ENCODE measurements at places on chromosomes 5 and 9.

DNA sequence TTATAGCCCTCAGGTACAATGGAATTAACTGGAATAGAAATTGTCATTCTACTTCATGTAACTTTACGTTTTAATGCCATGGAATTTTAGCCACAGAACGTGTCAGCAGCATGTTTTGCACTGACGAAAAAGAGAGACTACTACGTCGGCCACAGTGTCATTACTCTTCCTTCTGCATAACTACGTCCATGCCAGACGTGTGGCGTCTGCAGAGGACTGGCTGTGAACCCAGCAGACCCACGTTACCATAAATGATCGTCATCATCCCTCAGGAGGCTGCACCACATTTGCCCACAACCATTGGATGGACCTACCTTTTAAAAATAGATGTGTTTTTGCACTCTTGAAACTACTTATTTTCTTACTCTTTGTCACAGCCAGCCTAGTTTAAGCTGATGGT is 63.8 kb upstream of the ATG10 start:
- no peak for DNase-seq

DNA sequence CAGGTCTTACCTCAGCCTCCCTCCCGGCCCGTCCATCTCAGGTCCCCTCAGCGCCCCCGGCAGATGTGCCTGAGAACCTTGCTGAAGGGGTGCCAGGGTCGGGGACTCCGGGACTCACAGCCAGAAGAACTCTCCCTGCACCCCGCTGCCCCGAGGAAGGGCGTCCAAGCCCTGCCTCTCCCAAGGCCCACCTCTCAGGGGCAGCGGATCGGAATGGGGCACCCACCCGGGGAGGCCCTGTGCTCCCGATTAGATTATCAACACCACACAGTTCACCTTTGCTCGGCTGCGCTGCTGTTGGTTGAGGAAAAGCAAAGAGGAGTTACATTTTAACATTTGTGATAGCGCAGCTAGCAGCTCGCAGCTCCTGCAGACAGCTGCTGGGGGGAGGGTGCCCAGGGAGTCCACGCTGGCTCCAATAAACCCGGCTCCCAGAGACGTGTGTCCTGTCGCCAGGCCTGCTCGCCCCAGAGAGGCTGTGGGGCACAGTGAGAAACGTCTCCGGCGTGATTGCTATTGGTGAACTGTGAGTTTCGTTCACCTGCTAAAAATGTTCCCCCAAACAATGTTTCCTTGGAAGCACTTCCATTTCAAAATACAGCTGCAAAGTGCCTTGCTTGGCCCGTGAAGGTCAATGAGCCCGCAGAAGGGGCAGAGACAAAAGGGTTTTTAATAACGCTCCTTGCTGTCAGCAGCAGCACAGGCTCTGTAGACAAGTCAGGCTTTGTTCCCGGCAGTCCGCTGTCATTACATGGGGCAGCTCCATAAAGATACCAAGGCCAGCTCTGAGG is 18.6 kb upstream of the SLC6A19 start:
- no peak for DNase-seq

DNA sequence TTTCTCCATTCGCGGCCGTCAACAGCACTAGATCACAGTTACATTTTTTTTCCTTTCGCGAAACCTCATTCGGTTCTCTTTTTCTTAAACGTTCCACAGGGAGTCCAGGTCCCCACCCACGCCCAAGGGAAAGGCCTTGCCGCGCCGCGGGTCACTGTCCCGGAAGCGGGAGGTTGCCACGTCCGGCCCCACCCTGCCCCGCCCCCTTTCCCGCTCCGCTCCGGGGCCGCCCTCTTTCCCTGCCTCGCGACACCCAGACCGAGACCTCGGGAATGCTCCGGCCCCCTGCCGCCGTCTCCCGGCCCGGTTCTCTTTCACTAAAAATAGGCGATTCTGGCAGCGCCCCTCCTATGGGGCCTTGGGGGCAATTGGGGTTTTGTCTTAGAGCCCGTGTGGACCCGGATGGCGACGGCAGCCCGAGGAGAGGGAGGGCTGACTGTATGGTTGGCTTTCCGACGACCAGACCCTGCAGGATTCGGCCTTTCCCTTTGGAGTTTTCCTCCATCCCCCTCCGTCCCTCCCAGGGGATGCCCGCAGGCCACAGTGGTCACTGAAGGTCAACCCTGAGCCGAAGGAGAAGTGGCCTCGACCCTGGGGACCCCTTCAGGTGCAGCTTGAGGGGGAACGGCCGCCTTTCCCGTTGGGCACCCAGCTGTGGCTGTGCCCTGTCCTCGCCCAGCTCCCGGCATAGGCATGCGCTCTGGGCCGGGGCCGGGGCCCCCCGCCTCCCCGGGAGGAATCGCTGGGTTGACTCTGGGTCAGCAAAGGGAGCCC is 2.8 kb upstream of the RACK1 start:
- DNase-seq: peak; percentile 67

GRCh38 chr5:472656-473550 is 29.9 kb downstream of the EXOC3 start:
- DNase-seq: peak; percentile 52

DNA sequence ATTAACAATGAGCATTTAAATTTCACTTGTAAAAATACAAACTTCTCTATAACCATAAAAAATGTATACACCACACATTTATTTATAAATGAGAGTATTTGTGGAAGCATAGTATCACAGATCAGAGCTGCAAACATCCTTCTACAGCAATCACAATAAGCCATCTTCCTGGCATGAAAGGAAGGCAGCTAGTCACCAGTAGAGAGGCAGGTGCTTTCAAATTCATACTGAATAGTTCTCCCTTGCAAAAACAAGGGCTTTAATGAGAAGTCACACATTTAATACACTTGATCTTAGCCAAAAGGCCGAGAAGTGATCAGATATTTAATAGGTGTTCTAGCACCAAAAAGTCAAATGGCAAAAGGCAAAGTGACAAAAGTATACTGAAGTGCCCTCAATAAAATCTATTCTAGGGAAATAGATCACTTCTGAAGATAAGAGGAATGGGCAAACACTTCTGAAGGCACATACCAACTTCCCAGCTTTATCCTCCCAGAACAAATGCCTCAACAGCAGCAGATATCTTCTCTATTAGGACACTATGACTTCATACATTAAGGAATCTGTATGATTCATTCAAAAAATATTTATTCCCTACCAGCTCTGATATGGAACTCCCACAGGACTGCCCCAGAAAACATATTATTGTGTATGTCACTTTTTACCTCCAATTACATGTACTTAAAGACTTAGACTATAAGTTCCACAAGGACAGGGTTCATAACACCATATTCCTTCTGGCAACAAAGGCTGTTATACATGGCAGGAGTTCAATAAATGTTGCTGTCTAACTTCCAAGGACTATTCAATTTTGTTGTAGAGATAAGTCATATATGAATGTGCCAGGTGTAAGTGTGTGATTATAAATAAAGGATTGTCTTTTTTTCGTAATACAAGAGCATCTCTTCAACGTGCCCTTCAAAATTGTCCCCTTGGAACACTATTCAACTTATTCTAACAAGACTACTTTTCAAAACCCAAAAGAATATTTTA is 31.7 kb downstream of the MAPKAP1 start:
- peak; percentile 73 for DNase-seq

GRCh38 chr5:41542183-41542582 is 31.8 kb upstream of the PLCXD3 start:
- DNase-seq: no peak

- DNase-seq: no peak
Measured at GRCh38 chr9:86369810-86370209, 15.6 kb upstream of the TUT7 start.

GRCh38 chr5:43104057-43104456 is 16.7 kb upstream of the ZNF131 start:
- DNase-seq: no peak

DNA sequence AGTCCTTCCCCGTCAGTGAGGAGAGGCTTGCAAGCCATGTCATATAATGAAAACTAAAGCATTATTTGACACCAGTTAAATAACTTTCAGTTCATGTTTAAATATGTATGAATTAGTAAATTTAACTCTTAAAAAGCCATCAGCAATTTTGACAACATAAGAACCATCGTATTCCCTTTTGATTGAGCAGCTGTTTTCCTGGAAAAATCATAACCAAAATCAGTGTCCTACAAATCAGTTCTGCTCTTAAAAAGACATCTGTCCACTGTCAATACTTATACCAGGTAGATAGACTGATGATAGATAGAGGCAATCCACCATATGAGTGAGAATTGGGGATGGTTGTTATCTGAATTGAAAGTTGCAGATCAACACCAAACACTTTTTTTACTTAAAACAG is 2.3 kb downstream of the DIRAS2 start:
- DNase-seq: no peak

DNA sequence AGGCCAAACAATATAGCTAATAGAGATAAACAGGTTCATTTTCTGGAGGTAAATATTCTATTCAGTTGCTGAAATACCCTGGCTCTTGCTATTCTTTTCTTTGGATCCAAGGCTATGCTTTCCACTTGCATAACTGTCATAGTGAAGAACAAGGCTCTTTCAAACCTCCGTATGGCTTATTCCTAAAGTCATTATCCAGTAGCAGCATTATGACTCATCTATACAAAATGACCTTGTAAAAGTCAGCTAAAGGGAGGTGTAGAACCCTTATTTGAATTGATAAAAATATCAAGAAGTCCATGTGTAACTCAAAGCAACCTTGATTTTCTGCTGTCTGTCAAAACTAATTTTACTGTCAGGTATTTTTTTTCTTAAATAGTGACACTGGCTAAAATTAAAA is 447.8 kb downstream of the PLK2 start:
- DNase-seq: no peak

DNA sequence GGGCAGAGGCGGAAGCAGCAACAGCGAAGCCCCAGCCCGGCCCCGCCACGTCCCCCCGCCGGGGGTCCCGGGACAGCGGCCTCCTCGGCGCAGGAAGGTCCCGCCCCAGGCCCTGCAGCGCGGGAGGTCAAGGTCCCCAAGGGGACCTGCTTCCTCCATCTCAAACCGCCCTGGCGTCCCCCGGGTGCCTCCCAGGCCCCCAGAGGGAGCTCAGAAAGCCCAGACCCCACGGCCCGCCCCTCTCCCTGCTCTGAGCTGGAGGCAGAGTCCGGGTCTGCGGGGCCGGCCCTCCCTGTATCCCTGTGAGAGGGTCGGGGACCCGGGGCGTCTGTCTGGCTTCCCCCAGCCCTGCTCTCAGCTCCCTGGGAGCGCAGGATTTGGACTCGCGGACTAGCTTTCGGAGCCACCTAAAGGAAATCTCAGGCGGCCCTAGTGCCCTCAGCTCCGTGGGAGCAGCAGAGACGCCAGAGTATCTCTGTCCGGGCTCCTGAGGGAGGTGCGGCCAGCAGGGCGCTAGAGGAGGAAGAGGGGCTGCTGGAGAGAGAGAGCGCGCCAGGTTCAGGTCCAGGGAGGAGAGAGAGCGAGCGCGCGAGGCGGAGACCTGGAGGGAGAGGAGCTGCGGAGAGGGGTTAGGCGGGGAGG is 30.7 kb downstream of the EXOC3 start:
- DNase-seq: no peak

DNA sequence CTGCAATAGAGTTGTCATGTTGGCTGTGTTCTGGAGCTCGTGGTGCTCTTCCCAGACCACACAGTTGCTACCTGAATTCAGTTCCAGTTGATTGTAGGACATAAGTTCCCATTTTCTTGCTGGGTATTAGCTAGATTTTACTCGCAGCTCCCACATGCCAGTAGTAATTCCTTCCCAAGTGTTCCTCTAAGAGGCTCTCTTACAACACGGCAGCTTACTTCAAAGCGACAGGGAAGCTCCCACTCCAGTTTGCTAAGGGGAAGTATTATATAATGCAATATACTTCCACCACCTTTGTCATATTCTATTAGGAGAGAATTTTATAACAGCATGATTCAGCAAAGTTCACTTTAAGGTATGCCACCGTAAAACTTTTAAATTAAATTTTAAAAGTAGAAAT is 623.0 kb downstream of the SLCO4C1 start:
- no peak for DNase-seq

DNA sequence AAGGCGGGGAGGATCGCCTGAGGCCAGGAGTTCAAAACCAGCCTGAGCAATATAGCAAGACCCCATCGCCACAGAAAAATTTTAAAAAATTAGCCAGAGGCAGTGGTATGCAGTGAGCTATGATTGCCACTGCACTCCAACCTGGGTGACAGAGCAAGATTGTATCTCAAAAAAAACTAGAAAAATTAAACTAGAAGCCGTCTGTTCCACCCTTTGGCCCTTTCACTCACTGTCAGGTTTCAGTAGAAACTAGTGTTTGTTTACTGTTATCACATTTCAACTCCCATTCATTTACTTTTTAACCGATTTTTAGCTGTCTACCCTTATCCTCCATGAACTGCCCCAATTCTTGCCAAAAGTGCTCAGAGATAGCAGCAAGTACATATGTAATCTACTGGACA is 8.3 kb downstream of the UGCG start:
- no peak for DNase-seq

DNA sequence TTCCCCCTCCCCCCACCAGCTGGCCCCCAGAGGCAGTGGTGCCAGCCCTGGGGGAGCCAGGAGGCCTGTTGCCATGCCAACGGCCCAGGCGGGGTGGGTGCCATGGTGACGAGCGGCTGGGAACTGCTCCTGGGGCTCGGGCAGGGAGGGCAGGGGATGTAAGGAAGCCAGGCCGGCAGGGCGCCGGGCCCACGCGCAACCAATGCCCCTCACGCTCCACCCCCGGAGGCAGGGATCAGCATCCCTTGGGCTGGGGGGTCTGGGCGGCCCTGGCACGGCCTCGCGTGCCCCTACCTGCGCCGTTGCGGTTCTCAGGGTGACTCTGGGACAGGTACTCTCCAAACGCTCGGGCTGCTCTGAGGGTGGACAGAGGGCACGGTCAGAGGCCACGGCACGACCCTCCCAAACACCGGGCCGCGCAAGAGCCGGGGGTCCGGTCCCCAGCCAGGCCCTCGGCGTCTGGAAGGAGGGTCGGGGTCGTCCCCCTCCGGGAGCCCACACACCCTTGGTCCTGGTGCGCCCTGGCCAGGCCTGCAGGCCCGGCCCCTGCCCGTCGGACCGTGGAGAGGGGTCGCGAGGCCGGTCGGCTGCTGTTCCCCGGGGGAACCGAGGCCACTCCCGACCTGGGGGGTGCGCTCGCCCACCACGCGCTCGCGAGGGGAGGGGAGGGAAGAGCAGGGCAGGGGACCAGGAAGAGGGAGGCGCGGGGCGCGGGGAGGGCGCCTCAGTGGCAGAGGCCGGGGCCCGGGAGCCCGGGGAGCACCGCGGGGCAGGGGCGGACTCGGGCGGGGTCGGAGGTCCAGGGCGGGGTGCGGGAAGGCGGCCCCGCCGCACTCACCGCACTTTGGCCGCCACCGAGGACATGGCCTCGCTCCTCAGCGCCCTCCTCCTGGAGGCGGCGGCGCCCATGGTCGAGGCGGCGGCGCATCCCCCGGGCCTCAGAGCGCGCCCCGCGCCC is 661 bp downstream of the NSMF start:
- no peak for DNase-seq

GRCh38 chr5:145393426-145393825 is 441.7 kb downstream of the PRELID2 start:
- no peak for DNase-seq

DNA sequence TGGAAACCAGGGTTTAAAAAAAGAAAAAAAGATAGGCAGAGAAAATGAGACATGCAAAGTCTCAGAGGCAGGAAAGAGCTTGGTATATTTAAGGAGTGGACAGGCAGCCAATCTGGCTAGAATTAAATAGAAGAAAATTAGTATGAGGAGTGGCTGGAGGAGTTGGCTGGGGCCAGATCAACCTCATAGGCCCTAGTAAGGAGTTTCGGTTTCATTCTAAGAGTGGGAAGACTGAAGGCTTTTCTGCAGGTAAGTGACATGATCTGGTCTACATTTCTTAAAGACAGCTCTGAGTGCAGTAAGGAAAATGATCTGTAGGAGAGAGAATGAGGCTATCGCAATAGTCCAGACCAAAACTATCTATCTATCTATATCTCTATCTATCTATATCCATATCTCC is 27.5 kb downstream of the ADRB2 start:
- DNase-seq: no peak

GRCh38 chr5:132754947-132755346 is 7.7 kb downstream of the CCNI2 start:
- no peak for DNase-seq
